ENCODE measurements at places on chromosomes 11 and 22.

GRCh38 chr11:30960387-30960992 is 374.3 kb upstream of the MPPED2 start:
- no peak for DNase-seq

DNA sequence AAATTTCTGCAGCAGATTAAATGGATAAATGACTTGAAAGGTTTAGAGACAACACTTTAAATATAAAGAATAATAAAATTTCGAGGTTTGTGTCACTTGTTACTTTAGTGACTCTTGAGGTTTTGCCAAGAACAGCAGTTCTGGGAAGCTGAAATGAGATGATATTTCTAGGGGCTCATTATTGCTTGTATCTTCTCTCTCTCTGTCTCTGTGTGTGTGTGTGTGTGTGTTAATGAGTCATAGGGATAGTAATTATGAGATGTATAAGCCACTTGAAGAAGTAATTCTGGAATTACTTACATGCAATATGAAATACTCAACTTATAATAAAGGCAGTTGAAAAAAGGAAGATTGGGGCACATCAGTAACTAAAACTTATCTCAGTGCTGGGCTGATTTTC is 9.6 kb upstream of the OR10G7 start:
- no peak for DNase-seq

GRCh38 chr11:131615611-131616010 is 245.2 kb downstream of the NTM start:
- DNase-seq = no peak

GRCh38 chr11:27052668-27053067 is 12.1 kb downstream of the BBOX1 start:
- no peak for DNase-seq

- no peak for DNase-seq
Measured at GRCh38 chr11:78261367-78261766, 72.6 kb downstream of the USP35 start.

- no peak for DNase-seq
Measured at GRCh38 chr11:99424313-99425084, 403.8 kb downstream of the CNTN5 start.

GRCh38 chr11:61616434-61616833 is 35.6 kb upstream of the SYT7 start:
- DNase-seq = no peak

GRCh38 chr11:8913961-8914660 is 3.1 kb downstream of the AKIP1 start:
- DNase-seq = peak; percentile 48

GRCh38 chr22:29275819-29276565 is 7.9 kb downstream of the EWSR1 start:
- no peak for DNase-seq

DNA sequence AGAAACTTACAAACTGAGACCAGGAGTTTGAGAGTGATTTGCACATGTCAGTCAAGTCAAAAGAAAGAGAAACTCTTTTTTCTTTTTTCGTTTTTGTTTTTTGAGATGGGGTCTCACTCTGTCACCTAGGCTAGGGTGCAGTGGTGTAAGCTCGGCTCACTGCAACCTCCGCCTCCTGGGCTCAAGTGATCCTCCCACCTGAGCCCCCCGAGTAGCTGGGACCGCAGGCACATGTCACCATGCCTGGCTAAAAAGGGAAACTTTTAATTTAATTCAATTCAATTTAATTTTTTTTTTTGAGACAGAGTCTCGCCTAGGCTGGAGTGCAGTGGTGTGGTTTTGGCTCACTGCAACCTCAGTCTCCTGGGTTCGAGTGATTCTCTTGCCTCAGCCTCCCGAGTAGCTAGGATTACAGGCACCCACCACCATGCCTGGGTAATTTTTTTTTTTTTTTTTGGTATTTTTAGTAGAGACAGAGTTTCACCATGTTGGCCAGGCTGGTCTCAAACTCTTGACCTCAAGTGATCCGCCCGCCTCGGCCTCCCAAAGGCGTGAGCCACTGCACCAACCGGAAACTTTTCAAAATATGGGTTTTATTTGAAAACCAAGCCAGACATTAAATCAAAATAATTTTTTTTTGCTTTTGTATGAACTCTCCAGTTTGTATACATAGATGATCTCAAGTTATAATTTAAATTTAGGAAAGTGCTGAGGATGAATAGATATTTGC is 9.9 kb downstream of the UCP3 start:
- DNase-seq = no peak

DNA sequence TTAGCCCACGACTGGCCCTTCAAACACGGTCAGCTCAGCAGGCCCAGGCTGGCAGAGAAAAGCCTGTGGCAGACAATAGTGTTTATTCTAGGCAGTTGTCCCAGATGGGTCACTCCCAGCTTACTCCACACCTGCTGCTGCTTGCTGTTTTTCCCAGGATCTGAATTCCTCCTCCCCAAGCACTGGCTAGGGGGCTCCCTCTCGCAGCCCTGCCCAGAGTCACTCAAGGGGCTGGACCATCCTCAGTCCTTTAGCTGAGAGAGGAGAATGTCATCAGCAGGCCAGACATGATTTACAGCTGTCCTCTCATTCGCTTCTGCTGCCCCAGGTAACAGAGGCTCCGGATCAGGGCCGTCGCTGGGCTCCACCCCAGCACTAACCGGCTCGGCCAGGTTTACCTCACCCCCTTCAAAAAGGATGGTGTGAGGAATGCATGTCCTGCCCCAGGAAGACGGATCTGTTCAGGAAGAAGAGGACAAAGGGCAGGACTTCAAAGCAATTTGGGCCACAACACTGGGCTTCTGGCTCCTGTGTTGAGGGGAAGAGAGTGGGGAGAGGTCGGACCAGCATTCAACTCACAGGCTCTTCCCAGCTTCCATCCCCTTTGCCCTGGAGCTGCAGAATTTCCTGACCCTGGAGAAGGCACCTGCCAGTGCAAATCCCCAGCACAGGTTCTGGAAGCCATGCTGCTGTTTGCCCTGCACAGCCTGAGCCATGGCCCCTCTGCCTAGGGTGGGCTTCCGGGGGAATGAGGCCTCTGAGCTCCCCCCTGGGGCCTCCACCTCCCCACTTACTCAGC is 59.7 kb upstream of the BARX2 start:
- no peak for DNase-seq

DNA sequence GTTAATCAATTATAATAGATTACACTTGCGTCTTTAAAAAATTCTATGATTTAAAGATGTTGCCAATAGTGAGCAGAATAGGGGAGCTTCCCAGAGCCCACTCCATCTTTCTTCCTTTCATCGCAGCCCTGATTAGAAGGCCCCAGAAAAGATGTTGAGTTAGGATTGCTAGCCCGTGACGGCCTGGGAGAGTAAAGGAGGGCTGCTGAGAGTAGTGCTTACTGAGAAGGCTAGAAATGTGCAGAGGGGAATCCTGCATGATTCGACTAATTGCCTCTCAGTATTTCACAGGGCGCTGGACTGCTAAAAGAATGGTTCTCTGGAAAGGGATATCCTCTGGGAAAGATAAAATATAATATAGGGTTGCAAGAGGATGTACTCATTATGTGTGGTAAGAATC is 160.5 kb downstream of the C11orf87 start:
- no peak for DNase-seq

DNA sequence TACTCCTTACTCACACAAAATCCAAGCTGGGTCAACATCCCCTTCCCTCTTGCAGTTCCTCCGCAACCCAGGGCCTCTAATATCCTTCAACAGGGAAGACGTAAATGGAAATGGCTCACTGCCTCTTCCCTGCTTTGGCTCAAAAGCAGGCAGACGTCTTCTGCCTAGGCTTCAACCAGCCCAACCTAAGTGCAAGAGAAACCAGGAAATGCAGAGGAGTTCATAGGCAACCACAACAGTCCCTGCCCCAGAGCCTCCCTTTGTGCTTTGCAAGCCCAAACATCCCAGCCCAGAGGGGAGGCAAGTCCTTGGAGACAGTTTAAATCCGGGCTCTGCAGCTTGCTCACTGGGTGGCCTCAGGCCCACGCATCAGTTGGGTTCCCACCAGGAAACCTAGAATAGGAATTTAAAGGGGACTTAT is 33.3 kb downstream of the CD6 start:
- peak; percentile 56 for DNase-seq

DNA sequence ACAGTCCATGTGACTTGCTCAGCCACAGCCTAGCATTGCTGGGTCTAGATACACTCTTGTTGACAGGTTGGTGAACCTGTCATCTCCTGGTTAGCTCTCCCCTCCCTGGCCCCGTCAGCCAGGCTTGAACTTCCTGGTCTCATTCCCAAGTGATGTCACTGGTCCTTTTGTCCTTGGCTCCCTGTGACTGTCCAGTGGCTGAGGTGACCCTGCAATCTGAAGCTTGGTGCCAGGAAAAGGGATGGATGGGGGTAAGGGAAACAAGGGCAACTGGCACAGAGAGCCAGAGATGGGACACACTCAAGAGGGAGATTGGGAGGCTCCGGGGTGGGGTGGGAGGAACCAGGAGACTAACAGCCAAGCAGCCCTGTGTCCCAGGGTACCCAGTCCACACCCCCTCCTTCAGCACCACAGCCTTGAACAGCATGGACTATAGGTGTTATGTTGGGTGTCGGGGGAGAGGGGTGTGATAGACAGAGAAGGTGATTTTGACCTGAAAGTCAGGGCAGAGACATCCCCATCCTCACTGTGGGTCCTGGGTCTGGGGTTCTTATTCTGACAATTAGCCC is 63.8 kb upstream of the THY1 start:
- DNase-seq = no peak

- DNase-seq = no peak
Measured at GRCh38 chr11:119864836-119865235, 135.8 kb upstream of the NECTIN1 start.

DNA sequence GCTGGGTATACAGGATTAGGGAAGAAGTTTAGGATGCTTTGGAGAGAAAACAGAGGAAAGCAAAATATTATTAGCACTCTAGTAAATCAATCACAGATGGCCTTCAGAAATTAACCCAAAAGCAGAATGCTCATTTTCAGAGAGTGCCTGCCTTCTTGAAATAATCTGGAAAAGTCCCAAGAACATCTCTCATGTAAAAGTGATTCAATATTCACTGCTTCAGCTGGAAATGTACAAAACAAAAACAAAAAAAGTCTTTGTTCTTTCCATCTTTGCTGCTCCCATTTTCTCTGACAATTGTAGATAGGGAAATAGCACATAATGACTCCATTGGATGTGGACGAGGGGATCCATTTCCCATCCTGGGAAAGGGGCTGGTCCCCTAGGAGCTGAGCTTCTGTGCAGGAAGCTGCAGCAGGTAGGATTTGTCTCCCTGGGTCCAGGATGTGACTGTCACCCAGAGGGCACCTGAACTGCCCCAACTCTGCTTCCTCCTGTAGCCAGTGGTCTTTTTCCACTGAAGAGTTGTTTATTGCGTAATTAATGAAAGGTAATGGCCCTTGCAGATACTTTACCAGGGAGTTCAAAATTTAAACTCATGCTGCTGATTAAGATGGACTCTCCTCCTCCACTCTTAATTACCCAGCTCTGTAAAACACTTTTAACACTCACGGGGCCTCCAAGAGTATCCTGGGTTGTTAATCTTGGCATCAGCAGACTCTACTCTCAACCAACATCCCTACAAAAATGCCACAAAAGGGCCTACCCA is 57.9 kb downstream of the SC5D start:
- no peak for DNase-seq

Measured in GDM1 (cell line).